ENCODE measurements at places on chromosomes 13 and 19. TPM values are rescaled to one million over a fixed set of nuclear protein-coding genes. Genes with fewer than 3 reads are reported as not detected.

GRCh38 chr19:34191355-34191962 lies 19.2 kb downstream of the LSM14A start:
- H3K36me3 ChIP-seq = peaks cover 16% of the 10 kb centered on the region
- no peak for DNase-seq
- H3K4me1 ChIP-seq = peaks cover 57% of the 10 kb centered on the region
- H3K27ac ChIP-seq = no peak overlapping the region
- no peak overlapping the region for H3K4me3 ChIP-seq

DNA sequence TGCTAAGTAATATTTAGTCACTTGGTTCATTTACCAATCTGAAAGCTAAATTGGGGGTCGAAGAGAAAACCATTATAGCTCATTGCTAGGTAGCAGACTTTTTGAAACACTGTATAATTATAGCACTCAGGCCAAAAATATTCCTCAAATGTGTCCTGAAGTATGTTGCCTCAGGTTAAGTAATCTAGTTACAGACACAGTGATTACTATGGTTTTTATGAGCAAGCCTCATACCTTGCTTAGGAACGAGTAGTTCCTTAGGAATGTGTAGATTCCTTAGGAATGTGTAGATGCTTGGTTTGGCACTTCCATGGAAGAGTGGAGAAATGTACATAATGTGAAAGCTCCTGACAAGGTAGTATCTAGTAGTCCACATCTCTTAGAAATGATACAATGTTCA lies 387.5 kb downstream of the LMO7 start:
- no peaks in the 10 kb centered on the region for H3K4me1 ChIP-seq
- DNase-seq = no peak
- H3K36me3 ChIP-seq = no peaks in the 10 kb centered on the region
- no peak overlapping the region for H3K4me3 ChIP-seq

GRCh38 chr13:61664801-61665705 lies 249.4 kb upstream of the PCDH20 start:
- no peaks in the 10 kb centered on the region for H3K36me3 ChIP-seq
- no peaks in the 10 kb centered on the region for H3K4me1 ChIP-seq
- H3K27me3 ChIP-seq = no peaks in the 10 kb centered on the region
- DNase-seq = no peak

GRCh38 chr19:28289295-28290063 lies 923.5 kb downstream of the UQCRFS1 start:
- no peaks in the 10 kb centered on the region for H3K36me3 ChIP-seq
- no peaks in the 10 kb centered on the region for H3K27me3 ChIP-seq
- no peak overlapping the region for H3K4me3 ChIP-seq

DNA sequence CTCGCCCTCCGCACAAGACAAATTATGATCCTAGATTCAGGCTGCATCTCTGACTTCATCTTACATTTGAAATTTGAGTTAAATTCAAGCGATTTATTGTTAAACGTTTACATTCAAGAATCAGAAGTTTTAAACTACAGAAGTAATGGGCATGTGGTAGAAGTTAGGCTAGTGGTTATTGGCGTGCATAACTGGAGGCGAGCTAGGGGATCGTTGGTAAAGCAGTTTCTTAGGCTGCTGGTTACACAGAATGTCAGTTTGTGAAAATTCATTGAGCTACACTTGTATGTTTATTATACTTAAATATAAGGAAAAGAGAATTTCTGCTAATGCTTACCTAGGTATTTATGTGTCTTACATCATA lies 733 bp upstream of the CDX2 start:
- DNase-seq = no peak
- no peak overlapping the region for H3K4me3 ChIP-seq
- no peaks in the 10 kb centered on the region for H3K36me3 ChIP-seq
- H3K27ac ChIP-seq = no peak overlapping the region
- H3K4me1 ChIP-seq = peaks cover 16% of the 10 kb centered on the region

NLRP11 gene
- not detected for total RNA-seq
